ENCODE measurements at places on chromosomes 1 and 21.

DNA sequence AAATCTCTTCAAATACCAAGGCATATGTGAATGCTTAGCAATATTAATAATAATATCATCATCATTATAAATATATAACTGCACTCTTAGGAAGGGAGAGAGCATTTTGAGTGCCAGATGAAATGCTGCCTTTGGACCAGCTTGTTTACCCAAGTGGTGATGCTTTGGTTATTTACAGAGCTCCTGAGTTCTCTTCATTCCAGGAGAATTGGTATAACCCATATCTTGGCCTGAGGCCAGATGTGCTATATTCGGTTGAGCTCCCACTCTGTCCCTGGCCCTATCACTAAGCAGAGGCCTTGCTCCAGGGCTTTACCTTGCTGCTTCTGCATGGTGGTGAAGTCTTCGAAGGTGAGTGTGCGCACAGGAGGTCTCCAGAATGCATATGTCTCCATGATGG, 89.4 kb downstream of the TBX15 start:
- DNase-seq, result no peak

DNA sequence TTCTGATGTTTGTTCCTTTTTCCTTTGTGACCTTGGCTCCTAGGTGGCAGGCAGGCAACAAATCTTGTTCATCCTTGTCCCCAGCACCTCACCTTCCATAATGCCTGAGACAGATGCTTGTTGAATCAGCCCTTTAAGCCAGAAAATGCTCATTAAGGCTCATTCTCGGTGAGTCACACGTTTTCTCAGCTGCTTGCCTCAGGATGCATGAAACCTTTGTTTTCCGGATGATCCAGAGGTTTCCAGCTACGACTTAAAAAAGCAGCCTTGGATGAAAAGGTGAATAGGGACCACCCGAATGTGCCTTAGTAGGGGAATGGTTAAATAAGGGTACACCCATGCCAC, 4.6 kb upstream of the ATP13A2 start:
- DNase-seq, result no peak

- no peak for DNase-seq
These were observed 20.2 kb upstream of the ZBTB21 start for GRCh38 chr21:42030311-42030710.

DNA sequence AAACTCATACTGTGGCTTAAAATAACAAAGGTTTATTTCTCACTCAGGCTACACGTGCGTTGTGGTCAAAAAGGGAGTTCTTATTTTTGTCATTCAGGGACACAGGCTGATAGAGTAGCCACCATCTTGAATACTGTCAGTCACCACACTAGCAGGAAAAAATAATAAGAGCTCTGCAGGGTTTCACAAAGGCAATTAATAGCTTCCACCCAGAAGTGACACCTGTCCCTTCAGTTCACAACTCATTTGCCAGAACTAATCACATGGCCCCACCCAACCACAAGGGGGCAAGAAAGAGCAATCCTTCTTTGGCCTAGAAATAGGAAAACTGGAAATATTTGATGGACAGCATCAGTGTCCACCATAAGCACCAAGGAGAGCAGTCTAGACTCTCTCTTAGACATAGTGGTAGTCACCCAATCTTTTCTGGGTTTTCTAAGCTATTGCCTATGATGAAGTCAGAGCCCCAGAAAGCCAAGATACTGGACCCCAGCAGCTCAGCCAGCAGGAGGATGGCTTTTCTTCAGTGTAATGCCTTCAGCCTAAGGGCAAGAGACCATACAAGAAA, 8.2 kb downstream of the HAPLN2 start:
- peak; percentile 73 for DNase-seq

GRCh38 chr1:217140041-217140901, 417.0 kb upstream of the ESRRG start:
- no peak for DNase-seq

GRCh38 chr1:56515898-56516538, 63.3 kb downstream of the PLPP3 start:
- no peak for DNase-seq

DNA sequence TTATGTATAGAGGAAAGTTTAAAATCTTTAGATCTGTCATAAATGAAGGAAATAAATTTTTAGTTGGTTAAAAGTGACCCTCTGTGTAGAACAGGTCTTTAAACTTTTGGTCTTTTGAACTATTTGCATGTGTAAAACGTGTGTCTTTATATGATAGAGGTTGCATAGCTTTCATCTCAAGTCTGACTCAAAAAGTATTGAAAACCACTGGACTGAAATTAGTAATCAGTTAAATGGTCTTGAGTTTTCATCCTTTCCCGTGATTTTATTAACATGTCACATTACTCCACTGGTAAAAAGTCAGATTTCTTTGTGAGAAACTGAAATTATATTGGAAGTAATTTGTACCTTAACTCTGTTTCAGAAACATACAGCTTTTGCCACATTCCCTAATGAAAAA, 1.8 kb downstream of the RNPC3 start:
- DNase-seq, result no peak

DNA sequence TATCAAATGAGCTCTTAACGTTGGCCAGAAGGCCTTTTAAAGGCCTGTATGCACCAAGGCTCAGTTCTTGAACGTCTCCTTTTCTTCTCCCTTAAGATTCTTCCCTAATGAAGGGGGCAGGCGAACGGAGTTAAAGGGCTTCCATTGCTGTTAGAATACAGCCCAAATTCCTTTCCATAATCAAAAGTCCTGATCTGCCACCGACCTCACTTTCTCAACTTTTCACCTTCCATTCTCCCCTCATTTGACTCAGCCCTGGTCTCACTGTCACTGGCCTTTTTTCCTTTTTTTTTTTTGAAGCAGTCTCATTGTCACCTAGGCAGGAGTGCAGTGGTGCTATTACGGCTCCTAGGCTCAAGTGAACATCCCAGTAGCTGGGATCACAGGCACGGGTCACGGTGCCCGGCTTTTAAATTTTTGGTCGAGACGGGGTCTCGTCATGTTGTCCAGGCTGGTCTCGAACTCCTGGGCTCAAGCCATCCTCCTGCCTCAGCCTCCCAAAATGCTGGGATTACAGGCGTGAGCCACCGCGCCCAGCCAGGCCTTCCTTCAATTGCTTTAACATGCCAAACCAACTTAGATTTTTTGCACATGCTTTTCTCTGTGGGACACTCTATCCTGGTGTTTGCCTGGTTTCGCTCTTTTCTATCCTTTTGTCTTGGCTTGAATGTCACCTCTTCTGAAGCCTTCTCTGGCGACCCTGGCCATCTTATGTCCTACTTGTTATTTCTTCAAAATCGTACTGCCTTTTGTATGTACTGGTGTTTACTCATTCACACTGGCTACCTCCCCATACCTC, 612 bp upstream of the CMPK1 start:
- no peak for DNase-seq

DNA sequence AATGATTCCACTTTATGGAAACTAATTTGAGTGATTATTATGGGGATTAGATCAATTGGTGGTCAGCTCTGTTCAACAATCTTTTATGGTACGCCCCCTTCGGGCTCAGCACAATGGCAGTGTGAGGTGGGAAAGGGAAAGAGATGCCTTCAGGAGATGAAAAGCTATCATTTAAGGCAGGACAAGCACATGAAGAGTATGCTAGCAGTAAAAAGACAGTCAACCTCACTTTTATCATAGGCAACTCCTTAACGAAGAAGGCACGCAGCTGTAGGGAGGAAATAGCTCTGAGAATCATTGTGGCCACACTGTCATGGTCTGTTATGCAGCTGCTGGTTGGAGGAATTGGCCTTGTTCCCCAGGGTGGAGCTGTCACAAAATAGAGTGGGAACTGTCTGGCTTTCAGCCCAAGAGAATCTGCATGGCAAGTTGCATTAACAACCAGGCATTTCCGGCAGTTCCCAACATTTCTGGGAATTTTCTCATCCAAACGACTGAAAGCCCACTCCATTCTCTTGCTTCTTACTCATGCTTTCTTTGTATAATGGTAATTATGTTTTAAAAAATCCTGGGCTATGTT, 54.4 kb upstream of the BCL10 start:
- no peak for DNase-seq

DNA sequence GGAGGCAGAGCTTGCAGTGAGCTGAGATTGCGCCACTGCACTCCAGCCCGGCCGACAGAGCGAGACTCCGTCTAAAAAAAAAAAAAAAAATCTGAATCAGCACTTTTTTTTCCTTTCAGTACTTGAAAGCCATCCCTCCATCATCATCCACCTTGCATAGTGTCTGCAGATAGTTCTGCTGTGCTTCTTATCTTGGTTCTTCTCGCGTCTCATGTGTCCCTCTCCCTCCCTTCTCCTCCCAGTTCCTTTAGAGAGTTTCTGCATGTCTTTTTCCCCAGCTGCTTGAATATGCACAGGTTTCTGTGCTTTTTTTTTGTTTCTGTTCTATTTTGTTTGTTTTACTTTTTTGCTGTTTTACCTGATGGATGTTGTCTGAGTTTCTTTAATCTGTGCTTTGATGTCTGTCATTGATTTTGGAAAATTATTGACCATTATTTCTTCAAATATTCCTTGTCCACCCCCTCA, 3.9 kb upstream of the COL18A1 start:
- DNase-seq, result peak; percentile 24

GRCh38 chr1:2472561-2473177, 3.4 kb upstream of the PLCH2 start:
- DNase-seq, result no peak

DNA sequence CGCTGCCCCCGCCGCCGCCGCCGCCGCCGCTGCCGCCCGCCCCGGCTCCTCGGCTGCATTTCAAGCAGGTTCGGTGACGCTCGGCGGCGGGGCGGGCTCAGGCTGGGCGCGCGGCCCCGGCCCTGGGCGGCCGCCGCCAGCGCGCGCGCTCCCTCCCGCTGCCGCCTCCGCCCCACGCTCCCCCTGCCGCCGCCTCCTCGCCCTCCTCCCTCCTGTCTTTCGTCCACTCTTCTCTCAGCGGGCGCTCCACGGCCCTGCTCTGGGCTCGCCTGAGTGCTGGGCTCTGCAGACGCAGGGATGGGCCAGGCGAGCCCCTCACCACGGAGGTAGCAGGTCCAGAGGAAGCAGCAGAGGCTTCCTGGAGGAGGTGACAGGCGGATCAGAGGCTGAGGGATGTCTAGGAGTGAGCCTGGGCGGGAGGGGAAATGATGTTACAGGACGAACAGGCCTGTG, at the start of gene LRP8:
Gene LRP8 (minus strand): TSS at position 62 of the 453 bp plus-strand sequence. CDS start 158 bp downstream, outside the sequence.
- peak; percentile 70 for DNase-seq

DNA sequence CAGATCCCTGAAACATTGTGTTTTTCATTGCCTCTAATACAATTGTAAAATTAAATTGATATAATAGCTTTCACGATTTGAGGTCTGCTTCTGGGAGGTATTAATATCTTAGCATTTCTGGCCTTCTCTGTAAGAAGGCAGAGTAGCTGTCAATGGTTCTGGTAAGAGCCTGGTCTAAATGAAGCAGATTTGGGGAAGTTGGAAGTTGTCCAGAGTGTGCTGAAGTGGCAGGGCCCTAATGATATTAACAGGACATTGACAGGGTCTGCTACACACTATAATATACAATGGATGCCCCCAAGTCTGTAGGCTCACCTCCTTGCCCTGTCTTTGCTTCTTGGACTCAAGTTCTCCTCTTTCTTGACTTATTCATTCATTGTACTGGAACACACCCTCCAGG, 99.5 kb downstream of the C4BPA start:
- DNase-seq, result no peak

GRCh38 chr1:212892108-212892507, 34.0 kb downstream of the FLVCR1 start:
- DNase-seq, result no peak
